ENCODE measurements at places on chromosomes 2 and 18.

DNA sequence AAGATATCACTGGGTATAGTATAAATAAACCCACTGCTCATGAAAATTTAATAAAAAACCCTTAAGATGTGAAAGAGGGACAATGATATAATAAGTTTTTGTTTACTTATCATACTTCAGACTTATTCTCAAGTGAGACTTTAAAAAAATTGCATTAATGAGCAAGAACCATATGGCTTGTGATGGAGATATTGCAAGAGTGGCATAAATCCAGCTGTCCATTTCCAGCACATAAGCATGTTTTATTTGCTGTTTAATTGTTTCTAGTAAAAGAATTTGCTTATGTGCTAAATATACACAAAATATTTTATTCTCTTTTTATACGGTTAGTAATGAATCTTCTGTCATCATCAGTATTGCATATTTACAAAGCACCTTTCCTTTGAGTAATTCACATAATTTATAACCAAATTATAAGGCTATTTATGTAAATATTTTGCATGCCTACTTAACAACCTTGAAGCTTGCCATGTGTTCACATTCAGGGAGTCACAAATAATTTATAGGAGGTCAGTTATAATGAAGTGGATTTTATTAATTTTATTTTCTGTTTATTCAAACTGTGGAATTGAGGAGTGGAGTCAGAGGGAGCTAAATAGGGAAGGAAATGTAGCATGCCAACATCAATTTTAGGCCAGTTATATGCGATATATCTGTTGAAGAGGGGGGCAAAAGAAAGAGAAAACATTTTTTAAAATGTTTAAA is 318.5 kb upstream of the CWC22 start:
- DNase-seq: no peak

DNA sequence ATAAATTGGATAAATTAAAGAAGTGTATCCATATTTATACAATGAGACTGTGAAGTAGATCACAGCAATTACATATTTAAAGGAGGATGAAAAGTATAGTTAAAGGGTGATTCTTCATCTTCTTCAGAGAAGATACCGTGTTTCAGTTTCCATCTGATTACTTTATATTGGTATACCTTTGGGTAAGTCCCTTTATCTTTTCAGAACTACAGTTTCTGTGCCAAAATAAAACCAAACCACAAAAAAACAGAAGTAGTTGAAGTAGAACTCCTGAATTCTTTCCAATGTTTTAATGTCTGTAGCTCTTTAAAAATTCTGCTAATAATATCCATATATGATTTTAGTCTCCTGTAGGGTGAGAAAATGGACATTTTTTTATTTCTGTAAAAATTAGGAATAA is 231.2 kb upstream of the LINC00305 start:
- no peak for DNase-seq

DNA sequence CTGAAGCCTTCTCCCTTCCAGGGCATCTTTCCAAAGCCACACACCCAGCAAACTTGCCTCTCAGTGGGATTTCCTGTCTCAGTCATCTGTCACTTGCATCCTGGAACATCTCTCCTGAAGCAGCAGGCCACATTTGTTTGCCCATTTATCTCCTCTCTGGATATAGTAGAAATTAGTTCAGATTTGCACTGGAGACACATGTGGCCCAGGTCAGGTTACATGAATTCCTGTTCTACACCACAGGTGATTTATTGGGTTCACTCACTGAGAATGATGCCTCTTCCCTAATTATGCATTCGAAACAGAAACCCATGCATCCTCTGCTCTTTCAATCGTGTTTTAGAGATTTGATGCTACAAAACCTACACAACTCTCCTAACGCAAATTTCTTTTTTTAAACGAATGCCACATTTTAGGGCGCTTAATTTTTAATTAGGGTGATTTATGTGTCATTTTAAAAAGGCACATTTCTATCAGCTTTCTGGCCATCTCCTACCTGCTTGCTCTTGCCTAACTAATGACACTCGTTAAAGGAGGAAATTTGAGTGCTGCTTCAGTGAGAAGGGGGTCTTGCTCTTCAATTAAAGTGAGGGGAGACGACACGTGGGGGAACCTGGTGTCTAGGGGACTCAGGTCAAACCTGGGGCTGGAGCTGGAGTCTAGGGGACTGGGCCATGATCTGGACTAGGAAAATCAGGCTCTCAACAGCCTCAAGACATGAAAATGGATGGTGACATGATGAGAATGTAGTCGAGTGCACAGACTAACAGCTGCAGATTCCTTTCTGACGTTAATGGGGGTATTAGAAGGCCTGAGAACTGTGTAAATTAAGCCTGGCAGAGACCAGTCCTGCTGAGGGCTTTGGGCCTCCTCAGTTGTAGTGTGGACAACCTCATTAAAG is 221.4 kb downstream of the CLIP4 start:
- no peak for DNase-seq

DNA sequence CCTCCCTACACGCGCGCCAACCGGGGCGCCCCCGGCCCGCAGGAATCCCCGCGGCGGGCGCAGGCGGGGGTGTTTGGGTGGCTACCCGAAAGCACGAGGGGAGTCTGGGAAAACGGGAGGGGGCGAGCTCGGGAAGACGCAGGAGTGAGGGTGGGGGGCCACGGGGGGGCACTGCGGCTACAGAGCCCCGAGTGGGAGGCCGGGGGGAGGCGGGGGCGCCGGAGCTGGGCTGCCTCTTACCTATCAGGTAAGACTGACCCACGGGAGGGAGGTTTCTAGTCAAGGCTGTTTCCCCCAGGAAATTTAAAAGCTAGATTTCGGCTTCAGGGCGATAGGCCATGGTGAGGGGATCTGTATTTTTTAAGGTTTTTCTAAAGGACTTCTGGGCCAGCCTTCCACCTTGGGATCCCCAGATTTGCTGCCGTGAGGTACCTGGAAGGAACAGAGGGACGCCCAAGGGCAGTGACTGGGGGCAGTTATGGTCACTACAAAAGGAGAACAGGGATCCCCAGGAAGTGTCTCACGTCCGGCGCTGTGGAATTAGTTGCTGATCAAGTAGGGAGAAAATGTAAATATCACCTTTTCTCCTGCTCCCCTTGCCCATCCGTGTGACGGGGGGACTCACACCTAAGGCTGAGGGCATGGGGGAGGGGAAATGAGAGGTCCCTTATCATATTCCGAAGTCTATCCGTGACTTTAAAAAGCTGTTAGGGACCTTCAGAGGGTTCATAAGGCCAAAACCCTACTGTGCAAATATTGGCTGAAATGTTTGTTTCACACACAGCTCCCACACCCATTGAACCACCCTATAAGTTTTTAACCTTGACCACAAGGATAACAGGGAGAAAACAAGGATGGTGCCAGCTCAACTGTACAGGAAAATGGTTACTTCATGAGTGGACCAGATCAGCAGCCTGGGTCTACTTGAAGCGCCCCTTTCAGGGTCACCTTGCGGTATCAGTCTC is 638 bp upstream of the IRS1 start:
- DNase-seq: no peak

DNA sequence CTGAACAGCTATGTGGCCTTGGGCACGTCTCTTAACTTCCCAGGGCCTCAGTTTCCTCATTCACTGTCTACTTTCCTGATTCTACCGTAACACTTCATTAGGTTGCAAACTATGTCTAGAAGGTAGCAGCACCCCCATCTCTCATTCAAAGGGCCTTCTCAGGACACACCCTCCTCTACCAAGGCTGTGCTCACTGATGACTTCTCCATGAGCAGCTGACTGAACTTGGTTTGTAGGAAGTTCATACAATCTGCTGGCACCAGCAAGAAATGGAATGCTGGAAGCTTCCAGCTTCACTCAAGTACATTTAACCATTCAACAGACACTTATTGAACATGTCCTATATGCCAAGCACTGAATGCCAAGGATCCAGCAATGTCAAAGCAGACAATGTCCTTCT is 250.8 kb upstream of the CTAGE1 start:
- DNase-seq: no peak

DNA sequence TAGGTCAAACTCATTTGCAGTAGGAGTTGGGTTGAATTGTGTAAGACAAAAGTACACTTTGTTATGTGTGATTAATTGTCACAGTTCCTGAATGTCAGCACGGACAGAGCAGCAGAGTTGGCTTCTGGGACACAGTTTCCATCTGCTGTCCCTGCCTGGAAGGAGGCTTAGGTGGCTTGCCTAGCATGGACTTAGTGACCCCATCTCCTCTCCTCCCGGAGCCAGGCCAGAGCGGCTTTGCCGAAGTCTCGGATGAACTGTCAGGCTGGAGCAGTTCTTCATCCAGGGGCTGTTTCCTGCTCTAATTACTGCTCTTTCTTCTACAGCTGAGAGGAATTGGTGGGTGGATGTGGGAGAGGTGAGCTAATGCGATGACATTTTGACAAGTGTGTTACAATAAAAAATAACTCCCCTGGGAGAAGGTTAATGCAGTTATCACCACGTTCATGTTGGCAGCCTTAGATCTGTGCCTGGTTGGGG is 102.0 kb downstream of the SH3RF3 start:
- DNase-seq: no peak

GRCh38 chr2:417006-417405 is 129.1 kb upstream of the ALKAL2 start:
- no peak for DNase-seq

DNA sequence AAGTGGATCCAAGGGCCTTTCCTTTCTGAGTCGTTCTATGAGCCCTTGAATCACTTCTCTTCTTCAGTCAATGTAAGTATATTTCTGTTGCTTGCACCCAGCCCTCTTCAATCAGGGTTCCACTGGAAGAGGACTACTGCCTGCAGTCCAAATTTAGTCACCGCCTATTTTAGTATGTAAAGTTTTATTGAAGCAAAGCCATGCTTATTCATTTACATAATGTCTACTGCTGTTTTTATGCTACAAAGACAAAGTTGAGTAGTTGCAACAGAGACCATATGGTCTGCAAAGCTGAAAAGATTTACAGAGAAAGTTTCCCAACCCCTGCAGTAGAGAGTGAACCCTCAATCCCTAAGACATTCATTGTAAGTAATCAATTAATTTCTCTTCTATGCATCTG is 332.5 kb upstream of the TNP1 start:
- DNase-seq: no peak

DNA sequence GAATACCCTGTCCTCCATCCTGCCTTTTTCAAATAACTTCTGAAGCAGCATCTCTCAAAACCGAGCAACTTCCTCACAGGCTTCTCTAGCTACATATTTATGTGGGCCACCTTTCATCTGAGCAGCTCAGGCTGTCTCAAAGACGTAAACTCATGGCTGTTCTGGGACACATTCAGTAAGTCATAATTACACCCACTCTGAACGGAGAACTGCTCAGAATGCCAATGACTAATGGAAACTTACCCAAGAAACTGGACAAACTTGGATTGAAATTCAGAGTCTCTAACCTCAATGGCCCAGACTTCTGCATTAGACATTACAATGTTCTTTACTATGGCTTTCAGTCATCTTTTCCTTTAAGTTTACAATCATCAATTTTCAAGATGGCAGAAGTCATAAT is 145.2 kb downstream of the RAD51AP2 start:
- DNase-seq: no peak

Data from NT2/D1 (cell line).